Activated CD4-positive, alpha-beta memory T cell treated with anti-CD3 and anti-CD28 coated beads for 36 hours (primary cell): ENCODE measurements at places on chromosomes 2 and 18.

GRCh38 chr18:3653263-3653850, 203.4 kb downstream of the TGIF1 start:
- DNase-seq: no peak

GRCh38 chr18:10040287-10041011, 126.6 kb downstream of the VAPA start:
- no peak for DNase-seq

- DNase-seq: no peak
Measured at GRCh38 chr18:9321017-9321452, 13.5 kb upstream of the TWSG1 start.

- peak; percentile 73 for DNase-seq
Measured at GRCh38 chr2:705971-706511, 28.8 kb upstream of the TMEM18 start.

DNA sequence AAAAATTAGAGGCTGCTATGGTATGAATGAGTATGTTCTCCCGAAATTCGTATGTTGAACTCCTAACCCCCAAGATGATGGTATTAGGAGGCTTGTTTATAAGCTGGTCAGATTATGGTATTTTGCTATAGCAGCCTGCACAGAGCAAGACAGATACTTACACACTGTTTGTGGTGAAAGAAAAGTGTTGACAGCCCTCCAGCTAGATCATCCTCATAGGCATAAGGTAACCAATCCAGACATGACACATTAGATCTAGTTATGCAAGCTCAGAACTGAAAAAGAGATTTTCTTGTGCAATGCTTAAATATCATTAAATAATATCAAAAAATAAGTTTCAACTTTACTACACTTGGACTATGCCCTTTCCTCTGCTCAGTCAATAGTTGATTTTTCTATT, 107.1 kb downstream of the ABCA12 start:
- no peak for DNase-seq

DNA sequence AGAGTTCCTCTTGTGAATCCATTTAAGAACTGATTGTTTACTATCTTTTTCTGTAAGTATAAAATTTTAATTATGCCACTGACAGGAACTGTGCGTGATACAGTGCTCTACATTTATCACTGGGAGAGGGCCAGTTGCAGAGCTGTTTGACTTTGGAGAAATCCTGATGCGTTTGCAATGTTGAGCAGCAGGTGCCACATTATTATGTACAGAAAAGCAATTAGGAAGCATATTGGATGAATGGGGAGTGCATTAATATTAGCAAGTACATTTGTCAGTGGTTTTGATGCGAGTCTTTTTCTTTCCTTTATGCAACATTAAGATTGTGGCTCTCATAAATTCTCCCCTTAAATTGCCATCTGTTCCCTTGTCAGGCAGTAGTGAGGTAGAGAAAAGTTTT, 302.3 kb upstream of the FANCL start:
- no peak for DNase-seq

DNA sequence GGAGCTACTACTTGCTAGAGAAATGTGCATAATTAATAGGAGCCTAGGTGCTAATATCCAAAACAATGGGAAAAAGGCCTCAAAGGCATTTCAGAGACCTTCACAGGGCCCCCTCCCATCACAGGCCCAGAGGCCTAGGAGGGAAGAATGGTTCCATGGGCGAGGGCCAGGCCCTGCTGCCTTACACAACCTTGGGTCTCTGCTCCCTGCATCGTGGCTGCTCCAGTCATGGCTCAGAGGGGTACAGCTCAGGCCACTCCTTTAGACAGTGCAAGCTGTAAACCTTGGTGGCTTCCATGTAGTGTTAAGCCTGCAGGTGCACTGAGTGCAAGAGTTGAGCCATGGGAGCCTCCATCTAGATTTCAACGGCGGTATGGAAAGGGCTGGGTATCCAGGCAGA, 429.2 kb downstream of the FIGN start:
- no peak for DNase-seq

DNA sequence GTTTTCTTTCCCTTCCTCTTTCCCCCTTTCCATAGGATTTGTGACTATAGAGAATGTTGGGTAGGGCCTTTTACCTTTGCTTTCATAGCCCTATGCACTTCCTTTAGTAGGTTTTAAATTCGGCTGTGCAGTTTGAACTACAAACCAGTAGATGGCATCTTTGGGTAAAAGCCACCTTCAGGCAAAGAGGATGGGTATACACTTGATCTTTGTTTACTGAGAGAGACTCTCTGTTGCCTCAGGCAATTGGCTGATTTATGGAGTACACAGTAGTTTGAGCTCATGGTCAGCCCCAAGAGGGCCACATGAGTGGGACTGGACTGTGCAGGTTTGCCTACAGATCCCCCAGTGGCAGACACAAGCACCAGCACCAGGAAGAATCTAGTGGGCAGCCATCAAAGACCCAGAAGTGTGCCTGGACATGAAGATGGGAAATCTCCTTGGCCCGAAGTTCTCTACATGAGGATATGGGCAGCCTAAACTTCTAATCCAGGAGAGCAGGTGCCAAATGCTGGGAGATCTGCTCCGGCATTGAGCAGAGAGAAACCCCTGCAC, 1304.3 kb upstream of the DDX18 start:
- no peak for DNase-seq

DNA sequence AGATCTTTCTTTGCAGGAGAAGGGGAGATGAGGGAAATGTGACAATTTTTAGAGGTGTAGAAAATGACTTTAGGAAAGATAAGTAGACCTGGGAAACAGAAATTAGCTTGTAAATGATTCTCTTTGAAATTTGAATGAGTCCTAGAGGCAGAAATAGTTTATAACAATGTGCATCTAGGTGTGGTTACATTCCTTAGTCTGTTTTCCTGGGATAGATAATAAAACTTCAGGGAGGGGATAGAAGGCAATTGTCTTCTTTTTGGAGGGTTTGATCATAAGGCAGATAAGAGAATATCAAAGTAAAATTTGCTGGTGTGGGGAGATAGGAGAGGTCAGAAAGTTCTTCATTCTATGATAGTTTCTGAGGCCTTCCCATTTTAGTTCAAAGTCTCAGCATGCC, 1344.3 kb upstream of the LRRTM1 start:
- DNase-seq: no peak

- DNase-seq: no peak
Measured at GRCh38 chr2:96393989-96394761, 58.6 kb downstream of the NCAPH start.

DNA sequence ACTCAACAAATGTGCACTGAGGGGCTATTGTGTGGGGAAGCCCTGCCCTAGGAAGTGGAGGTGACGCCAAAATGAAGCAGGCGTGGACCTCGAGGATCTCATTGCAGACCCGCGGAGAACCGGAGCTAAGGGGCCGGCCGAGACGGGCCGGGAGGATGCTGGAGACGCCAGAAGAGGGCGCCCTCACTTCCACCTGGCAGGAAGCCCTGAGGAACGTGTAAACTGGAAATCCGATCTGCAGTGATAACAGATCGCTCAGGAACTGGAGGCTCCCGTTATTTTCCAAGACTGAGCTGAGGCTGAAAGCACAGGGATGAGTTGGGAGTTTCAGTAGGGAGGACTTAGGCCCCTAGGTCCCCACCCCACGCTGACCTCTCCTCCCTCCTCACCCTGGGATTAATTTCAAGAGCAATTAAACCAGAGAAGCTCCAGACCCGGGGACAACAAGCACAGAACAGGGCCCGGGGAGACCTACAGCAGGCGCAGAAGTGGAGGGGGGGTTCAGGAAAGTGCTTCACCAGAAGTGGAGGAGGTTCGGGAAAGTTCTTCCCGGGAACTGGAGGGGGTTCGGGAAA, 7.7 kb upstream of the COL6A3 start:
- peak; percentile 86 for DNase-seq

DNA sequence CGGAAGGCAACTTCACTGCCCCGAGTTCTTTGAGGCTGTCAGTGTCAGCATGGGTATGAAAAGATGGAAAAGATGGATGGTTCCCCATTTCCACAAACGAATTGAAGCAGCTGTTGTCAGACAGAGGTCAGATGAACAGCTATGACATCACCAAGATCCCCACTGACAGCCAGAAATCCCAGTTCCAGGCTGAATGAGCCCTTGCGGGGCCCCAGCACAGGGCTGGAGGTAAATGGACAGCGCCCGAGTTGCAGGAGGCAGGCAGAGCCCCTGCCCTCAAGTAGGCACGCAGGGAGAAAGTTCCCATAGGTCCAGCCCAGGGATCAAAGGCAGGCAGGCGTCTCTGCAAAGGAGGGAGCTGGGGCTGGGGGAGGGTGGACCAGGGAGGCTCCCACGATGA, 169.5 kb upstream of the AGAP1 start:
- no peak for DNase-seq

GRCh38 chr2:241558532-241559322, at the start of gene BOK:
Gene BOK (plus strand): TSS chr2:241558745. CDS start chr2:241559484, 739 bp downstream.
- no peak for DNase-seq

GRCh38 chr2:11652553-11652952, 17.4 kb downstream of the NTSR2 start:
- no peak for DNase-seq

- DNase-seq: no peak
Measured at GRCh38 chr2:1713142-1713838, 31.0 kb downstream of the PXDN start.

GRCh38 chr18:811892-812375, at the start of gene YES1:
Gene YES1 (minus strand): TSS chr18:812242. CDS start chr18:756827, 55,415 bp downstream.
- no peak for DNase-seq

DNA sequence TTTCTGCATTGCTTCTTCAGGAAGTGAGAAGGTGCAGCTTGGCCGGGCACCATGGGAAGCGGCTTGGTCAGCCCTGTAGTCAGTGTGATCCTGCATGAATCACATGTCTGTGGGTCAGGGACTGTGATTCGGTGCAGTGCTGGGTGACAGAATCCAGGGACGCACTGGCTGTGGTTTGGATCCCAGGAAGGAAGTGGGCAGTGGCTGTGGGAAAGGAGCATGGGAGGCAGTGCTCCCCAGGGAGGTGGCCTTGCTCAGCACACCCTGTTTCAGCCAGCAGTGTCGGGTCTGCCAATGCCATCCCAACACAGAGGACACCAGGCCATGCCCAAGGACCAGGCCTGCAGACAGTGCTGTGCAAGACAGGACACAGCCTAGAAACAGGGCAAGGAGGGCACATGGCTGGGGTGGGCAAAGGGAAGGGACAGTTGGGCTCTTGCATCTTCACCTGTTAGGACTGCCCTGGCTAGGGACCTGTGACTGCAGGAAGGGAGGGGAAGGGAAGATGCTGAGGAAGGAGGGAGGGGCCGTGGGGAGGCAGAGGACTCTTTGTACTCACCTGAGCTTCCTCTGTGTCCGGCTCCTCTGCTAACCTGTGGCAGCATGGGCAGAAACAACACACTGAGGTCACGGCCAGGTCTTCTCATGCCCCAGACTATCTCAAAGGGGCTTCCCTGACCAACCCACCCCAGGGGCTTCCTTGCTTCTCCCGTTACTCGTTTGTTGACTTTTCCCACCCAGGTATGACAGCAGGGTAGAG, 37.2 kb upstream of the DNMT3A start:
- DNase-seq: peak; percentile 8

- DNase-seq: no peak
Measured at GRCh38 chr2:212845941-212846340, 305.5 kb downstream of the IKZF2 start.

- DNase-seq: no peak
Measured at GRCh38 chr2:84875213-84875560, 5.7 kb downstream of the TRABD2A start.

- no peak for DNase-seq
Measured at GRCh38 chr2:109428841-109429566, 184.8 kb downstream of the SEPTIN10 start.

GRCh38 chr2:76599732-76600368, 889.1 kb upstream of the GCFC2 start:
- DNase-seq: no peak

DNA sequence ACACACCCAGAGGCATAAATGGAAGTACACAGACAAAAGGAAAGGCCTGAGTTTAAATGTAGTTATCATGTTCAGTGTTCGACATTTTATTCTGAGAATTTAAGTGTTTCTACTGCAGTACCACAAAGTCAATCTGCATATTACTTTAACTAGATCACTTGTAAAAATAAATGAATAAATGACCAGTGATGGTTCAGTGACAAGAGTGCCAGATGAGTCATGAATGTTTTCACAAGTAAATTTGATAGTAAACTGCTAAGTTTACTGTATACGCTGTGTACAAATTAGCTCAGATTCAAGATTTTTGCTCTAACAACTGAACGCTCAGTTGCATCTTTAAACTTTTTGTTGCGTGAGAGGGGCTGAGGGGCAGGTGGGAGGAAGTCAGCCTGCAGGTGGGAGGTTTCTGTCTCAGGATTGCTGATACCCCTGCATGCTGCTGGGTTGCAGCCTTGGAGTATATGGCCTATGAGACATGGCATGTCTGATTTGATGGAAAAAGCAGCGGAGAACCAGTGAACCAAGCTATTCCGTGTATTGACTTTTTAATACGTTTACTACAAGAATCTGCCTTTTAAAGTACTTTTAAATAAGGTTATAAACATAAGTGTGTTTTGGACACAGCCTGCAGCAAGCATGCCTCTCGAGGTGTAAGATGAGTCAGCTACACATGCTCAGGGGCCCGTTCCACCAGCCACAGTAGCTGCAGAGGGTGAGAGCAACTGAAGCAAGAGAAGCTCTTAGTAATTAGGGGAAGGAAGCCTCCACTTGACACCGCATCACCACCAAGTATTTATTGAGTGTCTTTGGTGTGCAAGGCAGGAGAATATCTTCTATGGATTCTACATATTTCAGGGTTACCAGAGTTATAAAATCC, 245.1 kb downstream of the NEDD4L start:
- no peak for DNase-seq

GRCh38 chr2:148179724-148180123, 158.8 kb downstream of the MBD5 start:
- DNase-seq: no peak

GRCh38 chr2:130303169-130303568, 39.5 kb upstream of the IMP4 start:
- DNase-seq: no peak

DNA sequence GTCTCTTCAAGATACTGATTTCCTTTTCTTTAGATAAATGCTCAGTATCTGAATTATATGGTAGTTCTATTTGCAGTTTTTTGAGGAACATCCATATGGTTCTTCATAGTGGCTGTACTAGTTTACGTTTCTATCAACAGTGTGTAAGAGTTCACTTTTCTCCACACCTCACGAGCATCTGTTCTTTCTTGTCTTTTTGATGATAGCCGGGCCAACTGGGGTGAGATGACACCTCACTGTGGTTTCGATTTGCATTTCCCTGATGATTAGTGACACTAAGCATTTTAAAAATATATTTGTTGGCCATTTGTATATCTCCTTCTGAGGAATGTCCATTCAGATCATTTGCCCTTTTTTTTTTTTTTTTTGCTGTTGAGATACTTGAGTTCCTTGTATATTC, 458.8 kb downstream of the SETBP1 start:
- no peak for DNase-seq

- DNase-seq: no peak
Measured at GRCh38 chr2:216758256-216759155, 63.2 kb upstream of the IGFBP5 start.

- DNase-seq: peak; percentile 9
Measured at GRCh38 chr2:218858671-218859555, 692 bp upstream of the WNT6 start.

GRCh38 chr2:49936965-49937364, 782.6 kb upstream of the FSHR start:
- no peak for DNase-seq
